ENCODE measurements at places on chromosomes 16 and 17. TPM values are rescaled to one million over a fixed set of nuclear protein-coding genes. Genes with fewer than 3 reads are reported as not detected.

GRCh38 chr17:38751144-38751807, 1.3 kb upstream of the PSMB3 start:
- H3K36me3 ChIP-seq, result no peaks in the 10 kb centered on the region
- H3K4me3 ChIP-seq, result peak overlapping the region; percentile 84
- H3K27me3 ChIP-seq, result no peaks in the 10 kb centered on the region
- H3K4me1 ChIP-seq, result peaks cover 32% of the 10 kb centered on the region
- no peak for DNase-seq

- H3K27me3 ChIP-seq, result no peaks in the 10 kb centered on the region
- no peaks in the 10 kb centered on the region for H3K4me1 ChIP-seq
- no peak overlapping the region for H3K4me3 ChIP-seq
These were observed 4.4 kb upstream of the KRT37 start for GRCh38 chr17:41428591-41429291.

DNA sequence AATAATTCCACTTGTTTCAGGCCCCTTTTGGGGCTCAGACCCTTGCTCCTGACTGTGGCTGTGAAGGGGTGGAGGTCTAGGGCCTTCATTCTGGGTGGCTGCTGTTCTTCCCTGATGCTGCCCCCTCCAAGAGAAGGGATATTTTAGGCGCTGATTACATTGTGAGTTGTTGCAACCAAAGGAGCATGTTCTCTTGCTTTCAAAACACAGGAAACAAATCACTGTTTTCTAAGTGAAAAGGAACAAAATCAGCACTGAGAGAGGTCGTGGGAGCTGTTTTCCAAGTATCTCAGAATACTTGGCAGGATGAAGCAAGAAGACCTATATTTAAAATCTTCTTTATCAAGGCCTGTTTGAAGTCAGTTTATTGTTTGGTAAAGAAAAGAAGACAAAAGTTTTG, 25.3 kb upstream of the SEC14L1 start:
- H3K27ac ChIP-seq, result peak overlapping the region; percentile 25
- no peak overlapping the region for H3K4me3 ChIP-seq
- no peaks in the 10 kb centered on the region for H3K27me3 ChIP-seq
- peaks cover 18% of the 10 kb centered on the region for H3K4me1 ChIP-seq
- DNase-seq, result no peak

DNA sequence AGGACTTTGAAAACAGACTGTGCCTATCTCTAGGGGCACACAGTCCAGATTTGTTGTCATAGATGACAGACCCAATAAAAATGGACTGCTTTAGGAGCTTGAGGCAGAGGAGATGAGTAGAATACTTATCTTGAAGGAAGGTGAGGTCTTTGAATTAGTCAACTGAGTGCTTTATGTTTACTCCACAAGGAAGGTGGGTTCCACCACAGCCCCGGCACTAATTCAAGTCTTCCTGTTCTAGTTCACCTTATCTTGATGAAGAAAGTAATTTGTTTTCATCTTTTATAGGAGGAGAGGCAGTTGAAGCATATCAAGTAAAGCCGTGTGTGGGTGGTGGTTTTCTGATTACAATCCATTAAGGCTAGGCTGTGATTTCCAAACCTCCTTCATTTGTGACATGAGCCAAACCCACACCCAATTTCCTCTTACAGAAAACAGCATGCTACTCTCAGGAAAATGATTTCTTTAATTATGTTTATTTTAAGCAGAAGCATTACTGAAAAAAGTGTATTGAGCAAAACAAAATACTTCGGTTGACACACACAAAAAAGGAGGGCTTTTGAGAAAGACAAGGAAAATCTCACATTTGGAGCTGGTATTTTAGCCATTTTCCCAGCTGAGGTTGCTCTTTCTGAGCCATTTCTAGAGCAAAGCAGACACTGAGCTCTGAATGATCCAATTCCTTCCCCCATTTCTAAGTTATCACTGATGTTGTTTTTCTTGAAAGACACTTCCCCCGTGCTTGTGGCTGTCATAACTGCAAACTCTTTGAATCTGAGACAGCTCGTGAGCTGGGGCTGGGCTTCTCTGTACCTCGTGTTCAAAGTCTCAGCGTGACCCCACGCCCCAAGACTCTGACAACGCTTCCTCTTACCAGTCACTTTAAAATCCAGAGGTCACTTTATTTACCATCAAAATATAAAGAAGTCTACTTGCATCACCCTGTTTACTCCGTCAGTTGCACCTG, 35.4 kb downstream of the CDRT15 start:
- no peak for DNase-seq
- H3K4me3 ChIP-seq, result no peak overlapping the region
- no peaks in the 10 kb centered on the region for H3K36me3 ChIP-seq
- peaks cover 10% of the 10 kb centered on the region for H3K4me1 ChIP-seq
- no peaks in the 10 kb centered on the region for H3K27me3 ChIP-seq
- no peak overlapping the region for H3K27ac ChIP-seq

- H3K4me3 ChIP-seq, result no peak overlapping the region
- no peak for DNase-seq
- no peaks in the 10 kb centered on the region for H3K4me1 ChIP-seq
- no peak overlapping the region for H3K27ac ChIP-seq
These were observed 193.4 kb upstream of the CPHXL start for GRCh38 chr16:75919664-75920063.

The SLC7A6 gene
- 48.6 TPM for total RNA-seq

DNA sequence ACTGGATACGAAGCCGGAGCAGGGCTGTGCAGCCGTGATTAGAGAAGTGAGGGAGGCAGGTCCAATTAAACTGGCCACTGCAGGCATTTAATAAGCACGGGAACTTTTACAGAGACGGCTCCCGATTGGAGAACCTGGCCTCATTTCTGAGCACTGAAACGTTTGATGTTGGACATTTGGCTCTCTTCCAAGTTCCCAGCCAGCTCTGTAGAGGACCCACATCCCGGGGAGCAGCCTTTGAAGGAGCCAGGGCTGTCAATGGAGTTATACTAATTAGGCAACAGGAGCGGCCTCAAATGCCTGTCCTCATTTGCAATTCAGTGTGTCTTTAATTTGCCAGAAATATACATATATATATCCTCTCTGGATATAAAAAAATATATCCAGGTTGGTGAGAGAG, 499.4 kb upstream of the C16orf82 start:
- H3K36me3 ChIP-seq, result no peaks in the 10 kb centered on the region
- DNase-seq, result no peak
- H3K27ac ChIP-seq, result no peak overlapping the region
- H3K27me3 ChIP-seq, result no peaks in the 10 kb centered on the region
- no peaks in the 10 kb centered on the region for H3K4me1 ChIP-seq

The ACLY gene
- 68.4 TPM for total RNA-seq

DNA sequence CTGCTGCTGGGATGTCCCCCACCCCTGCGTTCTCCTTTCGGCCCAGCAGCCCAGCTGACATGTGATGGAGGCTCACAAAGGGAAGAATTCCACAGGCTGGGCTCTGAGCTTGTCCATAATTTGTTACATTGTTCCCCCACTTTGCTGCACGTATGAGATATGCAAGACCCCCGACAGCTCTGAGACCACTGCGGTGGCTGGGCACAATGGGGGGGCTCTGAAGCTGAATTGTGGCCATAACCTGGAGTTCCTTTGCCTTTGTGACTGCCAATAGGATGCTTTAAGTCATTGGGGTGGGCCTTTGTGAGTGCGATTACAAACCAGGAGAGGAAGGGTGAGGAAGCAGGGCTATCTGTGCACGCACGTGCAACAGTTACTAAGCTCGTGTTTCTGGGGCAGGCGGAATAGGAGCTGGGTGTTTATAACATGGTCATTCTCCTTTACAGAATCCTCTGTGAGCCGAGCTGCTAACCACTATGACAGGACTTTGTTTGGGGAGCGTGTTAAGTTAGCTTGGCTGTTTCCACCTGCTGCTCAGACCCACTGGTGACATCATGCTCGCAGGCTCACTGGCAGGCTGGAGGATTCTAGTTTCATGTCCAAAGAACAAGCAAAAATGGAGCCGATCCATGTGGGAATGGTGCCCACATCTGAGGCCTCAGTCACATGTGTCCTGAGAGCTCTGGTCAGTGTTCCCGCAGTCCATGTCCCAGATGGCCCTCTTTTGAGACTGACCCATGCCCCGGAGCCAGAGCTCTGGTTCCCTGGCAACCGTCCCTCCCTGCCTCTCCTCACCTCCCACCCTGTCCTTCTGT, 208.3 kb upstream of the SALL1 start:
- H3K4me3 ChIP-seq, result no peak overlapping the region
- no peak overlapping the region for H3K27ac ChIP-seq
- DNase-seq, result no peak
- no peaks in the 10 kb centered on the region for H3K27me3 ChIP-seq
- no peaks in the 10 kb centered on the region for H3K4me1 ChIP-seq

DNA sequence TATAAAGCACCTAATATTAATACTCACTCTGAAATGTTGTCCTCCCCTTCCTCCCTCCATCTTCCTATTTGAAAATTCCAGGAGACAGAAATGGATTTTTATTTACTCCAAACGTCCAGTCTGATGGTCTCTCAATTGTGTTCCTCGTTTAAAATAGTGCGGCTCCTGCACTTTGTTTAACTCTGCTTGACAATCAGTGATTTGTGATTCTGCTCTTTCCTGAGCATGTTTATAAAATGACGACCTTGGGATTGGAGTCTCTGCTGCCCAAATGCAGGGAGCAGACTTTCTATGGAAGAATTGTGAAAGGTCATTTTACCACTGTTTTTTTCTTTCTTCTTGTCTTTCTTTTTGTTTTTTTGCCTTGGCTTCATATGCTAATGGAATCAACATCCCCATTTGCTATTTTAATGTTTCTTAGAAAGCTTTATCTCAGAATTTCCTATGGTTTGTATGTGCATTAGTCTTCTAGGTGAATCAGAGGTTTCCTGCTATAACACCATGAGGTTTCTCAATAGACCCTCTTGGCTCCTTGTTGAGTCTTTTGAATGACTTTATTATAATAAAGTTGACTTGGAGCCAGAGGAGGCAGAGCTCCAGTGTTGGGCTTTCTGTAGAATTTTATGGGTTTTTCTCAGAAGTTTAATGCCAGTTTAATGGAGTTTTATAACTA, 376.5 kb downstream of the CDH11 start:
- H3K27me3 ChIP-seq, result no peaks in the 10 kb centered on the region
- H3K4me3 ChIP-seq, result no peak overlapping the region
- no peaks in the 10 kb centered on the region for H3K4me1 ChIP-seq

- H3K4me1 ChIP-seq, result no peaks in the 10 kb centered on the region
- no peak overlapping the region for H3K27ac ChIP-seq
- DNase-seq, result no peak
- H3K4me3 ChIP-seq, result no peak overlapping the region
- no peaks in the 10 kb centered on the region for H3K27me3 ChIP-seq
These were observed 14.1 kb downstream of the PRMT7 start for GRCh38 chr16:68324780-68325357.

DNA sequence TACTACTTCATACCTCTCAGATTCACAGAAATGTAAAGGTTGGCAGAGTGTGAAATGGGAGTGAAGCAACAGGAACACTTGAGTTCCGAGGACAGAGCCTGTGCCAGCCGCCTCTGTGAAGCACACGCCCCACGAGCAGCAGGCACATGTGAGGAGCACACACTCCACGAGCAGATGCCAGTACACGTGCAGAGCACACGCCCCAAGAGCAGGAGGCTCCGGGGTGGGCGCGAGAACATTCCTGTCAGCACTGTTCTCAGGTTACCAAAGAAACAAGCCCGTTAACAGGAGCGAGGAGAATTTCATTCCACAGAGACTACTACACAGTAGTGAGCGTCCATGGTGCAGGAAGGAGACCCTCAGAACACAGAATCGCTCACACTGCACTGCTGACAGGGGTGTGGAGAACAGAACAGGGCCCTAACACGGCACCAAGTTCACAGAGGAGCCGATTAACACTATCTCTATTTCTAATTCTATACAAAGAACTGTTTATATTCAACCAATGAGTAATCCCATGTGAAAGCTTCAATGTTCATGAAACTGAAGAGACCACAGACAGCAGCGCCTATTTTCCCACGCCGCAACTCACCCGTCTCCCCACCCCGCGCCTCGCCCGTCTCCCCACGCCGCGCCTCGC, 40.1 kb downstream of the KLHDC4 start:
- peaks cover 16% of the 10 kb centered on the region for H3K4me1 ChIP-seq
- no peaks in the 10 kb centered on the region for H3K36me3 ChIP-seq
- no peak overlapping the region for H3K27ac ChIP-seq
- no peak for DNase-seq
- H3K4me3 ChIP-seq, result no peak overlapping the region
